8988T (cell line): ENCODE measurements at places on chromosomes 3 and 15.

DNA sequence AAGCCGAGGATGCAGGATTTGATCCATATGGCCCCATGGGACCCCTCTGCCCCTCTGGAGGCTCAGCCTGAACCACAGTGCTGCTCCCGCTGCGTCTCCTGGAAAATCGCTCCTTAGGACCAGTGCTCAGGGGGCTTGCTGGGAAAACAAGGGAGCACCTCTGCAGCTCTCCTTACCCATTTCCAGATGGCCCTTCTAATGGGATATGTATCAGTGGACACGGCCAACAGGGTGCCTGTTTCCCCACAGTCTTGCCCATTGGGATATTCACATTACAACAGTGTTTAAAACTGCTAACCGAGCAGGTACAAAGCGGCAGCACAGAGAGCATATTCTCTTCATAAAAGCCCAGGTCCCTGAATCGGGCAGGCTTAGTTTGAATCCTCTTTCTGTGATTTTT, 27.1 kb downstream of the TMEM44 start:
- no peak for DNase-seq

DNA sequence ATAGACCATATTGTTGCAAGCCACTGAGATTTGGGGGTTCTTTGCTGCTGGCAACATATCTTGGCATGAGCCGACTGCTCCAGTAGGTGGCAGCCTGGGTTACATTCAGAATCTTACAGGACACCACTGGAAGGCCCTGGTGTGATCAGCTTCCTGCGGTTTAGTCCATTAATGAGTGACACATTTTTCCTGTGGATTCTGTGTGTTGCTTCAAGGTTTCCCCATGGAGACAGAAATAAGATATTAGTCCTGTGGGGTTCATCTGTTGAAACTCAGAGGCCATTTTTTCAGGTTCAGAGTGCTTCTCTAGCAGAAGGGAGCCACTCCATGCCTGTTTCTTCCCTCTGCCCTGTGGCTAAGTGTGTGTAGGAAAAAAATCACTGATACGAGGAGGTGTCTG, 116.2 kb downstream of the MFSD1 start:
- no peak for DNase-seq

- DNase-seq: no peak
Observed at GRCh38 chr3:159236321-159236720, 434.5 kb downstream of the MFSD1 start.

DNA sequence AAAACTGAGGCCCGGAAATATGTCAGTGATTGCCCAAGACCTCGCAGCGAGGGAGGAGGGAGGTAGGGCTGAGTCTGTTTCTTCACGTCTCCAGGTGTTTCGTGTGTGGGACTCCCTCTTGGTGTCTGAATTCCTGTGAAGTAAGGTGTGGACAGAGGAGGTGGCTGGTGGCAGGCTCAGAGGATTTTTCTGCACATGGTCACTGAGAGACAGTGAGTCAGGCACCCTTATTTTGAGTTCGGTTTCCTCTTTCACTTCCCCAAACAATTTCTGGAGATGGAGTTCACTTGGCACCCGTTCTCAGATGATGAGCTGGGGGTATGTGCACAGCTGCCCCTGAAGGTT, 46.3 kb upstream of the VPS8 start:
- no peak for DNase-seq

- DNase-seq: no peak
Observed at GRCh38 chr15:101103598-101103997, 148.2 kb downstream of the CHSY1 start.

- no peak for DNase-seq
Observed at GRCh38 chr3:118809696-118810498, 224.7 kb downstream of the IGSF11 start.

DNA sequence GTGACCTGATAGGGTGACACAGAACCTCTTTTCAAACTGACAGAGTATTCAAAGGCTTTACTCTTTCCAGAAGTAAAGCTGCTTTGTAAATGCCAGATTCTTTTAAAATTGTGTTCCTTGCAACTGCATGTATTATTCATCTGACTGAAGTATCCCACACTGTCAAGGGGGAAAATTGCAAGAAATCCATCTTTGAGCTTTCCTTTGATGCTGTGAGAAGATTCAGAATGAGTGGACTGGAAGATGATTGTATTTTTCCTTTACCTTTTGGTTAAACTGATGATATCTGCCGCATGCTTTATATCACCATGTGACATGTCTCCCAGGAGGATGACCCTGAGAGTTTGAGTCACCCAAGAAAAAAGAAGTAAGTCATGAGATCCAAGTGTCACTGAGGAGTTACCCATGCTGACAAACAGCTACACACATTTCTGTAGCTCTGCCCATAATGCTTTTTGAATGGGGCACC, 250.8 kb upstream of the CBLB start:
- no peak for DNase-seq

DNA sequence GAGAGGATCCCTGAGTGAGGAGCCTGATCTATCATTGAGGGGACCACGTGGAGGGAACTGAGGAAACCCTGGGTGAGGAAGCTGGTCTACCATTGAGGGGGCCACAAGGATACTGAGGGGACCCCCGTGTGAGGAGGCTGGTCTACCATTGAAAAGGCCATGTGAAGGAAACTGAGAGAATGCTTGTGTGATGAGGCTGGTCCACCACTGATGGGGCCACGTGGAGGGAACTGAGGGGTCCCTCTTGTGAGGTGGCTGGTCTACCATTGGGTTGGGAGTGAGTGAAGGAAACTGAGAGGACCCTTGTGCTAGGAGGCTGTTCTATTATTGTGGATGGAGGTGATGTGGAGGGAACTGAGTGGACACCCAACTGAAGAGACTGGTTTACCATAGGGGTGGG, 161.3 kb downstream of the FBLN2 start:
- DNase-seq: no peak

- DNase-seq: no peak
Observed at GRCh38 chr3:107641572-107642307, 119.0 kb downstream of the BBX start.

- no peak for DNase-seq
Observed at GRCh38 chr3:37445163-37445562, 270.8 kb upstream of the LRRFIP2 start.

- no peak for DNase-seq
Observed at GRCh38 chr15:47383102-47383501, 334.2 kb upstream of the SEMA6D start.
